ENCODE measurements at places on chromosomes 6 and 20.

DNA sequence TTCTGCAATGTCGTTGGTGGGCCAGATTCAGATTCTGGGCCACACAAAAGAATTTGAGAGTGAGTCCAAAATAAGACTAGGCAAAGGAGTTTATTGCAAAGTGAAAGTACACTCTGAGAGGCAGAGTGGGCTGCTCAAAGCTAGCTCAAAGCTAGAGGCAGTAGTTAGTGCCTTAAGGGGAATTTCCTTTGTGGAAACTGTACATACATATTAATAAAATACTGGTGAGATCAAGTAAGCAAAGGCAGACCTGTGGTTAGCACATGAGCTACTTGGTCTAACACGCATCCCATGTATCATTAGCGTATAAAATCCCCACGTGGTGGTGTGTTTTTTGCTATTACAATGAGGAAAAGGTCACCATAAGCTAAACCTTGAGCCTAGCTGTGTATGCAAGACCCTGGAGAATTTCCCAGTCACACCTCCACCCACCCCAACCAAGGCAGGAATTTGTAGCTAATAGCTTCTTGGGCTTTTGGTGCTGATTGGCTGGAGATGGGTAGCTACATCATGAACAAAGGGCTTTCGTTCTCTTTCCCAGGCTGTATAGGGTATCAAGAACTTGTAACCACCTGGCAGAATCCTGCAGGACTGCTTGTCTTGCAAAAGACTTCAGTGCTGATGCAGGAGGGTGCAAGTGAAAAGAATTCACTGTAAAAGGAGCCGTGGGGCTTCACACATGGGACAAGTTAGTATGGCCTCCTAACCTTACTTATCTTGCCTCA is 14.7 kb upstream of the TRIM26 start:
- no peak for DNase-seq

GRCh38 chr6:158253248-158253647 is 59.0 kb upstream of the TULP4 start:
- DNase-seq, result no peak

DNA sequence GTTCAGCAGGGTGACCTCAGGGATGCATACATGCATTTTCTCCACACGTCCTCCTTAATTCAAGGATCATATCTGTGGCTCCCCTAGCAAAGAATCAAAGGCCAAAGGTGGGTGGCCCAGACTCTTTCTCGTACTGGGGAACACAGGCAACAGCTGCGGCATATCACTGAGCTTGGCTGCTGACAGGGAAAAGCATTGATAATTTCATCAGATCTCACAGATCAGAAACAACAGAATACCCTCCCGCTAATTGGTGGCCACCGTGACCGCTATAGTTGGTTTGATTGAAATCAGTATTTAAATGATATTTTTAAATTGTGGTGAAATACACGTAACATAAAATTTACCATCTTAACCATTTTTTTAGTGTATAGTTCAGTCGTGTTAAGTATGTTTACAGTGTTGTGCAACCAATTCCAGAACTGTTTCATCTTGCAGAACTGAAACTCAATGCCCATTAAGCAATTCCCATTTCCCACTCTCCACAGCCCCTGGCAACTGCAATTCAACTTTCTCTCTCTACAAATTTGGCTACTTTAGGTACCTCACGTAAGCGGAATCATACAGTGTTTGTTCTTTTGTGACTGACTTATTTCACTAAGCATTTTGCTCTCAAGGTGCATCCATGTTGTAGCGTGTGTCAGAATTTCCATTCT is 74.7 kb upstream of the TMEM170B start:
- DNase-seq, result no peak

DNA sequence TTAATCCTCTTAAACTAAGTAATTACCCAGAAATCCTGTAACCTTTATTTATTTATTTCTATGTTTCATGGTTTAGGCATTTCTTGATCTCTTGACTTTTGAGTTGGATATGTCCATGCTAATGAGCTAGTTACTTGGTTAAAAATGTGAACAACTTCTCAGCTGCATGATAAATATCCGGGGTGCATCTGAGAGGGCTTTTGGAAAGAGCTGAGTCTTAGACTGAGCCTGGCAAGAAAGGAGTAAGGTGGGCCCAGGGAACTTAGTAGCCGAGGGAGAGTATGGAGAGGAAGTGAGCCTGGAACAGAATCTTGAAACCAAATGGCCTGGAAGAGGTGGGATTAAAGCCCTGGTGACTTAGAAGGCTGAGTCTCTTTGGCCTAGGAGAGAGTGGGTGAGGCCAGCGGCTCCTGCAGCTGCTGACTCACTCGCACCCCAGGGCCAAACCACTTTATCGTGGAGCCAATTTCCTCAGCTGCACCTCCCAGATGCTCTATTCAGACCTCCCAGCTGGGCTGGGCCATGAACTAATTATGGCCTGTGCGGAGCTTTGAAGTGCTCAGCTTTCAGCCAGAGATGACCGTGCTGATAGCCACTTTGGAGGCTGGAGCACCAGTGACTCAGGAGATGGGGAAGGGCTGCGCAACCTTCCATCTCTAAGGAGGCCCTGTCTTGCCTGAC is 19.1 kb downstream of the TGM3 start:
- no peak for DNase-seq

DNA sequence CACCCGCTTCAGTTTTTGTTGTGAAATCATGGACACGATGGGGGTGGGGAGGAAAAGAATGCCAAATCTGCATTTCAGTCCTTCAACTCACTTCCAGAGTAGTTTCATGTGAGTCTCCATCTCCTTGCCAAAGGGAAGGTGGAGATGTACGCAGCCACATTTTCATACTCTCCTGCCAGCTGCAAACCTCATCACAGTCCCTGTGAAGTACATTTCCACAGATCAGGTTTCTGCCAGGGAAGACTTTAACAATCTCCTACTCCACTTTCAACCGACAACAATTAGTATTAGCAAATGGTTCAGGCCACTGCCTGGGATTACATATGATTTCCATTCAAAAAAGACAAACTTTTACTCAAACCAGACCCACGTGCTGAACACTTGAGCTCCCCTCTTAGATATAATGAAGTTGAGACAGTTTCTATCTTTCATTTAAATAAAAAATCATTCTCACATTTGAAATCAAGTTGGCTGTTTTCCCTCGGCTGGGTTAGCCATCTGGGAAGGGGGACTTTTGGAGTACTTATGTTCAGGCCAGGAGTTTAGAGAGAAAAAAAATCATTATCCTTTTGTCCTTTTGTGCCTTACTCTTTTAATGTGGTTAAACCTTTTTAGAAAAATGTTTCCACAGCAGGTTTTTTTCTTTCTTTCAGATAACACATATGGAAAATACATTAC is 51.0 kb upstream of the CEP162 start:
- no peak for DNase-seq

- no peak for DNase-seq
Observed at GRCh38 chr6:25481267-25481666, 170.7 kb upstream of the SCGN start.

- no peak for DNase-seq
Observed at GRCh38 chr6:163946437-163946836, 531.9 kb downstream of the QKI start.

GRCh38 chr6:43076464-43077332 is 584 bp downstream of the PTK7 start:
- no peak for DNase-seq

GRCh38 chr20:36645353-36645752 is 643 bp downstream of the SLA2 start:
- DNase-seq, result no peak

- no peak for DNase-seq
Observed at GRCh38 chr20:3208786-3209256, 477 bp upstream of the ITPA start.

- no peak for DNase-seq
Observed at GRCh38 chr20:50930139-50930975, 880 bp downstream of the ADNP start.

GRCh38 chr6:3351105-3351676 is 92.4 kb downstream of the PSMG4 start:
- no peak for DNase-seq

Data from smooth muscle cell of the brain vasculature (primary cell).